ENCODE measurements at places on chromosomes 5 and 9.

GRCh38 chr5:149724130-149724840 lies 5.8 kb upstream of the PPARGC1B start:
- DNase-seq: no peak

DNA sequence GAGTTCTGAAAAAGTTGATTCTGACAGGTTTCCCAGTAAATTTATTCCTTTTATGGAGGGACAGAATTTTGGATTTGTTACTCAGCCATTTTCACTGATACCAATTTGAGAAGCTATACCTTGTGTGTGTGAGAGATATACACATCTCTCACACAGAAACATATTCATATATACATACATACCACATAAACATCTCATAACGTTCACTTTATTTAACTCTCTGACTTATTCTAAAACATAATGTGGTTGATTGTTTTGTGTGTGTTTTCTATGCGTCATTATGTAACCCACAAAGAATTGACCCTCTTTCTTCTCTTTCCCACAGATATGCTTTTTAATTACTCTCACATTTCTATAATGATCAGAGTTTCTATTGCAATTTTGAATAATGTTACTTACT lies 570.8 kb upstream of the TLE4 start:
- DNase-seq: no peak

DNA sequence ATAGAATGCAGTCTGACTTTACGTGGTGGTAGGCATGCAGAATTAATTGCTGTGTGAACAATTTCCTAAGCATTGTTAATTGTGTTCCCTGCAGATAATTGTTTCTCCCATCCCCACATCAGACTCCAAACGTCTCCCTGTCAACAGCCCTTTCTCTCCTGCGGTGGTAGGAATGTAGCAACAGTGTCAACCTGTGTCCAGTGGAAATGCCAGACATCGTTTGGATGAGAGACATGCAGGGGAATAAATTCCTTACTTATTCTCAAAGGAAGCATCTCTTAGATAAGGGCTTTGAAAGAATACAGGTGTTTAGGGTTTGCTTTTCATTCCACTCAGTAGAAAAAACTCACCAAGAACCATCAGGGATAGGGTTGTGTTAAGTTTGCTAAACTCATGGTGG lies 245.3 kb upstream of the WWC1 start:
- no peak for DNase-seq

DNA sequence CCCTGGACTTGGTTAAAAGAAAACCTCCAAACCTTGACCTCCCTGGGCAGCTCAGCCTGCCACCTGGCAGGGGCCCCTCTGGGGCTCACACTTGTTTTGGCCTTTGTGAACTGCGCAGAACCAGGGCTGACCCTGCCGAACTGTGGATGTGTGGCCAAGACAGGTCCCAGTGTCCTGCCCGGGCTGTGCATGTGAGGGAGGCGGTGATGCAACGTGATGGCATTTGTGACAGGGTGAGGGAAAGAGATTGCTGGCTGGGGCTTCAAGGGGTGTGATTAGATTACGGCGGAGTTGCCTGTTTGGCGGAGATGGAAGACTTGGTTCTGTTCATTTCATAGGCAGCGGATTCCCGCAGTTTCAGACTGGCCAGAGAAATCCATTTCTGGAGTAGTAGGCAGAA lies 30.4 kb upstream of the NKX2-5 start:
- DNase-seq: no peak

GRCh38 chr9:70696694-70697335 lies 282.4 kb upstream of the KLF9 start:
- DNase-seq: no peak
